Stimulated activated CD8-positive, alpha-beta memory T cell treated with anti-CD3 and anti-CD28 coated beads, Interleukin-4, amount 100 ng/mL, for 1 hour (primary cell): ENCODE measurements at places on chromosomes 13 and 19.
A peak's percentile ranks its signal among the peaks of the same experiment; 100 is the strongest.

DNA sequence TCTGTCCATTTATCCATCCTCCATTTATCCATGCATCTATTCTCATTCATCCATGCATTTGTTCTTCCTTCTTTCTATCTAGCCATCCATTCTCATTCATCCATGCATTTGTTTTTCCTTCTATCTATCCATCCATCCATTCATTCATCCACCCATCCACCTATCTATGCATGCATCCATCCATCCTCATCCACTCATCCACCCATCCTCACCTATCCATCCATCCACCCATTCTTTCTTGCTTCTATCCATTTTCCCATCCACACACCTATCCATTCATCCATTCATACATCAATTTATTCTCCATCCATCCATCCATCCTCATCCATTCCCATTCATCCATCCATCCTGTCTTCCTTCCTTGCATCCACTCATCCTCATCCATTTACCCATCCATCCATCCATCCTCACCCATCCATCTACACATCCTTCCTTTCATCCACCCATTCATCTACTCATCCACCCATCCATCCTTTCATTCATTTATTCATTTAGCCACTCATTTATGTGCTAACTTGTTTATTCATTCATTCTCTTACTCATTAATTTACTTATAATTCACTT lies 20.3 kb downstream of the ACTL9 start:
- DNase-seq: no peak

GRCh38 chr13:62432906-62433305 lies 1017.3 kb upstream of the PCDH20 start:
- no peak for DNase-seq

DNA sequence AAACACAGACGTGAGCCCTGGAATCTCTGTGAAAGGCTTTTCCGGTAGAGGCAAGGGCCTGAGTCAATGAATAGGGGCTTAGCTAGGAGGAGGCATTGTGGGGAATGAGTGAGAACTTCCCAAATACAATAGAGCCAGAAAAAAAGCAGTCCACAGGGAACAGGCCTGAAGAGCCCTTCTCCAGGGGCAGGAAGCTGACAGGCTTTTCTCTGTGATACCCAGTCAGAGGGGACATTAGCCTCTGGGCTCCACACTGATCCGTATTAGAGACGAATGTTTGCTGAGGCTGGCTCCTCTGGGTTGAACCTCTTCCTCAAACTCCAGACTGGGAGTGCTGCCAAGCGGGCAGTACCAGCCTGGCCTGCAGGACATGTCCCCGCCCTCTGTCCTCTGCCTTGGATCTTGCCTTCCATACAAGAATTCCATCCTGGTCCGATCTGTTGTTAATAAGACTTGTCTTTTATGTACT lies 2.3 kb downstream of the DHRS12 start:
- DNase-seq: no peak

DNA sequence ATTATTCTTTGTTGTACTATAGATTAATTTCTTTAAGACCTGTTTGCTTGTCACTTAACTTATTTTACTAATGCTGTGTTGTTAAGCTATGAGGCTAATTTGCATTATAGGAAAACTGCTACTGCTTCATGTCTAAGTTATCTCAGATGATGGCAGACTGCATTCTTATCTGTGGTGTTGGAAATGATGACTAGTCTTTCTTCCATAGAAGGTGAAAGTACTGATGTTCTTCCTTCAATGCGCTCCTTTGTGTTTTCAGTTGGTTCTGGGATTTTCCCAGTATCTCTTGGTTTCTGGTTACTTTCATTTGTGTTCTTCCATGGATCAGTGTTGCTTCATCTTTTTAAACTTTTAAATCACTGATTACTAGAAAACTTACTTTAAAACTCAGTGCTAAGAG lies 46.9 kb downstream of the TPP2 start:
- DNase-seq: no peak

- no peak for DNase-seq
These were observed 536 bp upstream of the AKAP8 start for GRCh38 chr19:15379999-15380647.

- DNase-seq: no peak
These were observed 27.8 kb downstream of the MBNL2 start for GRCh38 chr13:97249796-97250495.

GRCh38 chr19:28614634-28615545 lies 598.1 kb downstream of the UQCRFS1 start:
- no peak for DNase-seq

DNA sequence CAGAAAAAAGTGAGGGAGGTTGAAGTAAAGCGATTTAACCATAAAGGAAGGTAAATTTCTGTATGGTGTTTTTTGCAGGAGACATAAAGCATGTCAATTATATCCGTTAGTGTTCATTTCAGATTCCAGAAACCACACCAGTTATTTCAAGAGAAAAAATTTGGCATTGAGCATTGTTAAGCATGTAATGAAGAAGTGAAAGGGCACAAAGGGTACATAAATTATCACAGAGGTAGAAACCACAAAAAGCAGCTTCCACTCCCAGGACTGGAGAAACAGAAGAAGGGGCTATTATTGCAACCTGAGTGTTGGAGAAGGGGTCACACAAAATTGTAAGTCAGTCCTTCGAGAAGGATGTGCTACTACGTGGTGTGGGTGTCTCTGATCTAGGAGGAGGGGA lies 72.2 kb upstream of the DACH1 start:
- DNase-seq: no peak

- DNase-seq: no peak
These were observed 64.4 kb upstream of the NPAS1 start for GRCh38 chr19:46954993-46955812.

- DNase-seq: no peak
These were observed 652 bp downstream of the POU4F1 start for GRCh38 chr13:78602561-78603239.

GRCh38 chr13:112115403-112116091 lies 48.6 kb downstream of the SOX1 start:
- no peak for DNase-seq

GRCh38 chr19:42088471-42089190 lies 12.7 kb downstream of the ZNF574 start:
- no peak for DNase-seq

DNA sequence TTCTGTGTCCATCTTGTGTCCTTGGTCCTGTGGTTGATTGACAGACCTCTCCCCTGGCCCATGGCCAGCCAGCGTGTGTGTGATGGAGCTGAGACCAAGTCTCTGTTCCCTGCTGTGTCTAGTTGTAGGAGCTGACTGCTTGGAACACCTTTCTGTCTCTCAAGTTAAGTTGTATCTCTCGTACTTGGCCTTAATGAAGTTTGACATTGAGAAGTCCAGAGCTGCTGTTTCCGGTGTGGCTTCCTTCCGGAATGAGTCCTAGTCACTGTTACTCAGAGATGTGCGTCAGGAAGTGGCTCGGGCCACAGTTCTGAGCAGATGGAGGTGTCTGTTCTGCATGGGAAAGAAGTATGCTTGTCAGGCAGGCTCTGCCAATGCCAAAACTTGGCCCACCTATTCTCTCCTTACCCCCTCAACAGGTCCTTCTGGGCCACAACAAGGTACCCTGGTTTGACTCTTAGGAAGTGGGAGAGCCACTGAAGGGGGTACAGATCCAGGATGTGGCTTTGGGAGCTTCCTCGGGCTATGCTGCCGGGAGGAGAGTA lies 54.3 kb downstream of the GATAD2A start:
- DNase-seq: peak; percentile 29

GRCh38 chr13:54965881-54966280 lies 1937.3 kb downstream of the OLFM4 start:
- DNase-seq: no peak

DNA sequence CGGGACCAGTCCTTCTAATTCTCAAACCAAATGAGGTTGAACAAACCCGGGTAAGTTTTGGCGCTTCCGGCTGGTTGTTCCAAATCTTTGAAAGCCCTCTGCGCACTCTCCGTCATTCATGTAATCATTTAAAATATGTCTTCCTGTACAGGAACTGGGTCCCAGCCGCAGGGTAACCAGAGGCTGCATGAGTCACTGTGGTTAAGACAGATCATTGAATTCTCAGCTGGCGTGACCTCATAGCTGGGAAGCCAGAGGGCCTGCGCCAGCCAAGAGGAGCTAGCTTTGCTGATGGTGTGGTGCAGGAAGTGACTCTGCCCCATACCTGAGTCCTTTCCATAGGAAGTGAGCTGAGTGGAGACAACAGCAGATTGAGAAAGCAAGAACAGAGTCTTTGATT lies 135.2 kb downstream of the TSHZ3 start:
- peak; percentile 70 for DNase-seq

- DNase-seq: no peak
These were observed 86.5 kb downstream of the TSHZ3 start for GRCh38 chr19:31262725-31263191.

- DNase-seq: no peak
These were observed 172.9 kb upstream of the UBL3 start for GRCh38 chr13:30023196-30023895.

- DNase-seq: no peak
These were observed 2.4 kb downstream of the NCAN start for GRCh38 chr19:19214159-19214490.

- DNase-seq: no peak
These were observed 285.8 kb upstream of the PCDH9 start for GRCh38 chr13:67515895-67516294.

DNA sequence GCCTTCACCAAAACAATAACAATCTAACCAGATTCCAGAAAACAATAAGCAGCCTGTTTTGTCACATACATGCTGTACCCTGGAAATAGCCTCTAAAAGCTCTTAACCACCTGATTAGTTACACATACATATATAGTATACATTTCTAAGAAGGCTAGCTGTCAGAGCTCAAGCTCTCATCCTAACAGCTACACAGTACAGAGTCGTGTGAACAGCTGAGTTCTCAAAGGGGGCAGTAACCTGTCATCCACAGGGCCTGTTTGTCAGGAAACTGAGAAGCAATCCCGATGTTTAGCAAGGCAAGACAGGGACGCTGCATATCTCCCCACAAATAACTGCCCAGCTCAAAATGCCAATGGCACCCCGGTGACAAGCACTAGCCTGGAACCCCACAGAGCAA lies 56.9 kb downstream of the STK24 start:
- no peak for DNase-seq

DNA sequence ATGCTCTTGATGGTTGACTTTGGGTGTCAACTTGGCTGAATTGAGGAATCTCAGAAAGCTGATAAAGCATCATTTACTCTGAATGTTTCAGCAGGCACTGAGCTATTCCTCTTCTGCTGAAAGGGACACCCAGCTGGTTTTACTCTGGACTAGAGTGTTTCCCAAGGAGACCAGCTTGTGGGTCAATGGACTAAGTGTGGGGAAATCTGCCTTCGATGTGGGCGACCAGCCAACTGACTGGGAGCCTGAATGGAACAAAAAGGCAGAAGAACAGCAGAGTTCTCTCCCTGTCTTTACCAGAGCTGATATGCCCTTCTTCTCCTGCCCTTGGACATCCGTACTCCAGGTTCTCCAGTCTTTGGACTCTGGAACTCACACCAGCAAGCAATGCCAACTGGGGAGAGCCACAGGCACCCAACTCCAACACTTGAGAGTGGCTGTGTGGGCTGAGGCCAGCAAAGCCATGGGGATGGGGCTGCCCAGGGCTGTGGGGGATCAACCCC lies 32.2 kb downstream of the MRPL57 start:
- no peak for DNase-seq

- DNase-seq: no peak
These were observed 1736.6 kb upstream of the MIR17HG start for GRCh38 chr13:89610881-89611280.

- no peak for DNase-seq
These were observed 175.2 kb downstream of the PAN3 start for GRCh38 chr13:28313579-28313978.

- DNase-seq: no peak
These were observed 54.3 kb downstream of the NWD1 start for GRCh38 chr19:16773939-16774338.

DNA sequence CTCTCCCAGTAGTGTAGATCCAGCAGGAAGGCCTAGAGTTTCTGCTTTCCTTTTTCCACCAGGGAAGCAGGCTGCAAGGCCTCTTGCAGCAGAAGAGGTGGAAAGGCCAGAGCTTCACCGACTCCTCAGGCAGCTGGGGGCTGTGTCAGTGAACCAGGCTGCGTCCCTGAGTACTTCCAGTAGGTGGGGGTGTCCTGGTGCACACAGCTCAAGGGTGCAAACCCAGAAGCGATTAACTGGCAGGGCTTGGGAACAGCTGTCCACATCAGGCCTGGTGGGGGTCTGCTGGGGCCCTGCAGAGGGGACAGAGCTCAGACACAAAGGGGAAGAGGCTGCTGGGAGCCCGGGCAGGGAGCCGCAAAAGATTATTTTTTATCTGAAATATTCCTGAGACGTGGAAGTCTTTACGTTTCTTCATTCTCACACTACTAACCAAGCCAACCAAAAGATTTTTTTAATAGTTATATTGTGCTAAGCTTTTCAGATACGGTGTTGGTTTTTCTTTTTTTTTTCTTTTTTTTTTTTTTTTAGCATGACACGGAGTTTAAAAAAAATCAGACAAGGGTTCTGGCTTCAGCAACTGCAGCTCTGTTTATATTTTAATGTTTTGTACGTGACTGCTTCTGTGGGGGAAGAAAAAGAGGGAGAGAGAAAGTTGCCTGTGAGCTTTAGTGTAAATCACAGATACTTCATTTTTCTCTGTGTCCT lies 11.0 kb downstream of the TSHZ3 start:
- DNase-seq: no peak

- no peak for DNase-seq
These were observed 38.9 kb downstream of the COL4A1 start for GRCh38 chr13:110268061-110268460.

GRCh38 chr19:17938092-17938845 lies 5.5 kb downstream of the CCDC124 start:
- peak; percentile 61 for DNase-seq

- DNase-seq: no peak
These were observed 35.5 kb upstream of the KLF12 start for GRCh38 chr13:74169676-74170075.

DNA sequence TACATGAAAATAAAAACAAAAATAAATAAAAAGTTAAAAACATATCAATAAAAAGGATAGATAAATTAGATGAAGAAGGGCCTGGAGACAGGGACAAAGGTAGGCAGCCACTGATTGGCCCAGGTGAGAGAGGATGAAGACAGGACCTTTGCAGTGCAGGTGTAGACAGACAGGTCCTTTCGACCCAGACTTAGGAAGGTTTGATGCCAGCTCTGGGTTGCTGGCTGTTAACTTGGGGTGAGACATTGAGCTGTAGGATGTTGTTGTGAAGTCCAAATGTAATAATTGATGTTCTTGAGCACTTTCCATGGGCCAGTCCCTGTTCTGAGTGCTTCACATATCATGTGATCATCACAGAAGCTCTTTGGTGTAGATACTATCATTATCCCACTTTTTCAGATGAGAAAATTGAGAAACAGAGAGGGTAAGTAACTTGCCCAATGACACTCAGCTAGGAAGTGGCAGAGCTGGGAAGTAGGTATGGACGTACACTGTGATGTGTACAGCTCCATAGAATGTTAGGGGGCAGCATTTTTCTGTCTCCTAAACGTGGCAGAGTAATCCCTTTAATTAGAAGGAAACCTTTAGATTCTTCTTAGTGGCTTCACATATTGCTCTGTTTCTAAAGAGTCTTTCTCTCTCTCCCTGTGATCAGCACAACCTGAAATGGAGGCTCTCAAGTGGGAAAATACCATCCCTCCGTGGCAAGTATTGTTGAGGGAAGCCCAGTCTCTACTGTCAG lies 76.0 kb upstream of the STK24 start:
- no peak for DNase-seq

GRCh38 chr19:3270902-3271301 lies 46.4 kb downstream of the CELF5 start:
- DNase-seq: no peak

- DNase-seq: no peak
These were observed 14.4 kb upstream of the NPAS1 start for GRCh38 chr19:47005164-47005641.
